AG04449 (cell line): ENCODE measurements at places on chromosomes 3 and 15.

- no peak for DNase-seq
These were observed 747 bp downstream of the MYL3 start for GRCh38 chr3:46862369-46863025.

DNA sequence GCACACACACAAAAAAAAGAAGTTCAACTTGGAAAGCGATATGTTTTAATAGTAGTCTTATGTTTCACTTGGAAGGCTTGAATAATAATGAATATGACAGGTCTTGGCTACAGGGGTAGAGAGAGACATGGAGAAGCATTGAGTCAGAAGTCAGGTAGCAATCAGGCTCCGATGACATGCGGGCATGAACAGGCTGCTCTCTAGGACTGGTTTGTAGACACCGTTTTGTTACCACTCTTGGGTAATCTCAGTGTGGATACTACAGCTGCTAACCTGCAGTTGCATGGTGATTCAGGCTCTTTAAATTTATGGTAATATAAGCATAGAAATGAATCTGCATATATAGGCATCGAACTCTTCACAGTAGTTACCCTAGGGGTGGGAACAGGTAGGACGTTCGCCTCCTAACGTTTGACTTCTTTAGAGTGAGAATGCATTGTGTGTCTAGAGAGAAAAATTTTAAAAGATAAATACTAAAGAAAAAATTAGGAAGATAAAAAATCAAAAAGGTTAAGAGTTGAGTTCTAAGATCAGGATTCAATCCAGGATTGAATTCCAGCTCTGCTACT is 241.6 kb upstream of the KBTBD8 start:
- DNase-seq, result no peak

GRCh38 chr3:130529486-130530215 is 12.7 kb downstream of the COL6A6 start:
- no peak for DNase-seq

DNA sequence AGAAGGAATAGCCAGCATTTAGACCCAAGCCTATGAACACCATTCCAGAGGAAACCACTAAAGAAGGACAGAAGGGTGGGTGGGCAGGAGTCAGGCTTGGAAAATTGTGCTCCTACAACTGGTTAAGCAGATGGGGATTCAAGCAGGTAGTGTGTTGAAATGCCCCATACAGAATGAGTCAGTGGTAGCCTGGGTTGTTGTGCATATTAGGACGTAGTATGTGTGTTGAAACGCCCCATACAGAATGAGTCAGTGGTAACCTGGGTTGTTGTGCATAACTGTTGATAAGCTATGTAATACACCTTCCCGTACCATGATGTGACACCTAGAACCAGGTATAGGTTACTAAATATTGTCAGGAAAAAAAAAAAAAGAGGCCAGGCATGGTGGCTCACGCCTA is 34.0 kb downstream of the MINDY4B start:
- DNase-seq, result no peak

- no peak for DNase-seq
These were observed 331.7 kb downstream of the MAGI1 start for GRCh38 chr3:65706776-65707568.

DNA sequence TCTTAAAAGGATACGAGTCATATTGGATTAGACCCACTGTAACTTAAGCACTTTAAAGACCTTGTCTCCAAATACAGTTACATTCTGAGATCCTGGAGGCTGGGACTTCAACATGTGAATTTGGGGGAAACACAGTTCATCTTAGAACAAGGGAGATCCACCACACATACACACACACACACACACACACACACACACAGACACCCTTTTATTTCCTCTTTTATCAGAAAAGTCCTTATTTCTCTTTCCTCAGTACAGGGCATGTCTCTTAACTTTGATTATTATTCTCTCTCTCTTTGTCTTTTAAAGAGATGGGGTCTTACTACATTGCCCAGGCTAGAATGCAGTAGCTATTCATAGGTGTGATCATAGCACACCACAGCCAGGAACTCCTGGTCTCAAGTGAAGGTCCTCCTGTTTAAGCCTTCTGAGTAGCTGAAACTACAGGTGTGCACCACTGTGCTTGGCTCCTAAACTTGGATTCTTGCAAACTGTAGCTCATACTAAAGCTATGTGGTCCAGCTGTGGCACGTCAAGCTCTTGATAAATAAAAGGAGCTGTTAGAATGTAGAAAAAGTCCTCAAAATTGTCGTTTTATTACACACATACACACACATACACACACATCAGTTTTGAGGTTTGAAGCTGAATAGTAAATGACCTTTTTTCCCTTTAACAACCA is 7.4 kb downstream of the GOLM2 start:
- no peak for DNase-seq

- no peak for DNase-seq
These were observed 25.3 kb downstream of the ZBBX start for GRCh38 chr3:167354751-167355150.

DNA sequence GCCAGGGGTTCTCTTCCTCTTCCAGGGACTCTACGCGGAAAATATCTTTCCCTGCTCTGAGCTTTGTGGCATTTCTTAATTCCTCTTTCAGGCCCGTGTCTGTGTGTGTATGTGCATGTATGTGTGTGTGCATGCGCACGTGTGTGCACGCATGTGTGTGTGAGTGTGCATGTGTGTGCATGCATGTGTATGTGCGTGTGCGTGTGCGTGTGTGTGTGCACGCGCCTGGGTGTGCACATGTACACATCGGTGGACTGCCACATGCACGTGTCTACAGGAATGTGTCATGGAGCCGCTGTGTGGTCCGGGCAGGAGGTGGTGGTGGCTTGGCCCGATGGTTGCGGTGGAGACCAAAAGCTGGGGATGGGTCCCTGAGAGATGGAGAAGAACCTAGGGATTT is 133.0 kb downstream of the FBLN2 start:
- no peak for DNase-seq

DNA sequence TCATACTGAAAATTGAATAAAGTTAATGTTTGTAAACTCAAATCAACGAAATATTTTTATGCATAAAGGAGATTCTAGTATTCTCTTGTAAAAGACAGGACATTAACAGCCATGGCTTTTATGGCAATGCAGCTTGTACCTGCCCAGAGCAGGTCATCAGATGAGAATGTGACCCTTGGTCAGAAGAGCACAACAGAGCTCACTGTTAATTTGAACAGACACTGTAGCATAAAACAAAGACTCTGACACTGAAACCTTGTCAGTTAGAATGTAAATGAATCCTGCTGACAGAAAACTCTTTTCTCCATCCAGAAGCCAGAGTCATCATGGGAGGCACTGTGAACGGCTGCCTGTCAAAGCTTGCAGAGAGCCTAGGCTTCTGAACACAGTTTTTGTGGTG is 410.6 kb downstream of the RAP2B start:
- no peak for DNase-seq

DNA sequence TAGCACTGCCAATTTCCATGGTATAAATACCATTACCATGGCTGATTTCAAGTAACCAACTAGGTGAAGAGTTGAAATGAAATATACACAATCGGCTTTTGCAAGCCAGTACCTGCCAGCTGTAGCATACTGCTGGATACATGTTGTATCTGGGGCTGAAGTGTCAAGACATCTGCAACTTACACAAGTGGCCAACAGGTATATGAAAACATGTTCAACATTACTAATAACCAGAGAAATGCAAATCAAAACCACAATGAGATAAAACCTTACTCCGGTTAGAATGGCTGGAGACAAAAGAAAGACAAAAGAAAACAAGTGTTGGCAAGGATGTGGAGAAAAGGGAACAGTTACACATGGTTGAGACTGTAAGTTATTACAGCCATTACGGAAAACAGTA is 11.6 kb downstream of the ATOSA start:
- DNase-seq, result no peak

GRCh38 chr15:55334997-55335396 is 16.0 kb downstream of the PIGB start:
- DNase-seq, result no peak

- no peak for DNase-seq
These were observed 26.9 kb downstream of the ABTB1 start for GRCh38 chr3:127699416-127700300.

GRCh38 chr3:31013843-31014242 is 119.4 kb upstream of the GADL1 start:
- no peak for DNase-seq

DNA sequence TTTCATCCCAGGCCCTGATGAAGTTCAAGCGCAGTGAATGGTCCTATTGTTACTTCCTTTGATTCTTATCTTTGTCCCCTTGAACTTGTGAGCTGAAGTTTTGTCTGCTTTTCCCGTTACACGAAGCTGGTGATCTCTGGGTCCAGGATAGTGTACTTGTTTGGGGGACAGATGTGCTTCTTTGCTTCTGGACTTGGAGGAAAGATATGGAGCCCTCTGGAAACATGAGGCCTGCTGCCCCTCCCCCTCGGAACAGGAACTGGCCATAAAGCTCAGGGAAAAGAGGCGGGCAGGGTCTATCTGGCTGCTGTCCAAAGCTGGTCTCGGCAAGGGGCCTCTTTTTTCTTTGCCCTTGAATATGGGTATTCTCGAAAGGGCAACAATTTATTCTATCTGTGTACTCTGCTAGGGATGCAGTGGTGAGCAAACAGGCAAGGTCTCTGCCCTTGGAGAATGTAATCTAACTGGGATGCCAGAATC is 47.6 kb downstream of the IDH2 start:
- no peak for DNase-seq

DNA sequence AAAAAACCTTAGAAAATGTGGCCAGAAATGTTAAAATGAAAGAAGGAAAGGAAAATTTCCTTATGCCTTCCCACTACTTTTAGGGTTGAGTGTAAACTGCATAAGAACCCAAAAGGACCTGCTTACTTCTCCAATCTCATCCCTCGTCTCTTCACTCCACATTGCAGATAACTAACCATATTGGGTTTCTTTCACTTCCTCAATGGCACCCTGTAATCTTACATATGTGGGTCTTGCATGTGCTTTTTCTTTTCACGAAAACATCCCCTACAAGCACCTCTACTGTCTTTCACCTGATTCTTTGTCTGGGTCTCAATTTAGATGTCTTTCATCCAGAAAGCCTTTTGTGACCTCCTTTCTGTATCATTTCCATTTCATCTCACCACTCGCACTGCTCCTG is 23.1 kb downstream of the EOMES start:
- DNase-seq, result no peak

- no peak for DNase-seq
These were observed 45.4 kb upstream of the PARL start for GRCh38 chr3:183930086-183930485.

DNA sequence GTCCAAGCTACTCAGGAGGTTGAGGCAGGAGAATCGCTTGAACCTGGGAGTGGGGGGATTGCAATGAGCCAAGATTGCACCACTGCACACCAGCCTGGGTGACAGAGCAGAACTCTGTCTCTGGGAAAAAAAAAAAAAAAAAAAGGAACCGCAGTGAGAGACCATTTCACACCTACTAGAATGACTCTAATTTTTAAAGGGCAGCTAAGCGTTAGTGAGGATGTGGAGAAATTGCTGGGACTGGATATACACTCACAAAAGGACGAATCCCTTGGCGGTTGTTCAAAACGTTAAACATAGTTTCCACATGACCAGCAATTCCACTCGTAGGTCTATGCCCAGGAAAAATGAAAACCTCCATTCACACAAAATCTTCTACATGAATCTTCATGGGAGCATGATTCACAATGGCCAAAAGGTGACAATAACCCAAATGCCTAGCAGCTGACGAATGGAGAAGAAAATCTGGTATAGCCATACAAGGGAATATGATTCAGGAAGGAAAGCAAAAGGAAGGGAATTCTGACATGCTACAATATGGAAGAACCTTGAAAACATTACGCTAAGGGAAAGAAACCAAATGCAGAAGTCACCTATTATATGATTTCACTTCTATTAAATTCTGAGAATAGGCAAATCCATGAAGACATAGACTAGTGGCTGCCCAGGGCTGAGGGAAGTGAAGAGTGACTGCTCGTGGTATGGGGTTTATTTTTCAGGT is 127.0 kb downstream of the CHSY1 start:
- DNase-seq, result peak; percentile 77

GRCh38 chr3:176359211-176359610 is 838.1 kb downstream of the TBL1XR1 start:
- no peak for DNase-seq

- no peak for DNase-seq
These were observed 55.1 kb downstream of the DNAJB8 start for GRCh38 chr3:128411574-128412064.

- no peak for DNase-seq
These were observed 48.2 kb upstream of the SELENOK start for GRCh38 chr3:53939813-53940212.

GRCh38 chr3:143122608-143123352 is 3.2 kb downstream of the CHST2 start:
- no peak for DNase-seq

DNA sequence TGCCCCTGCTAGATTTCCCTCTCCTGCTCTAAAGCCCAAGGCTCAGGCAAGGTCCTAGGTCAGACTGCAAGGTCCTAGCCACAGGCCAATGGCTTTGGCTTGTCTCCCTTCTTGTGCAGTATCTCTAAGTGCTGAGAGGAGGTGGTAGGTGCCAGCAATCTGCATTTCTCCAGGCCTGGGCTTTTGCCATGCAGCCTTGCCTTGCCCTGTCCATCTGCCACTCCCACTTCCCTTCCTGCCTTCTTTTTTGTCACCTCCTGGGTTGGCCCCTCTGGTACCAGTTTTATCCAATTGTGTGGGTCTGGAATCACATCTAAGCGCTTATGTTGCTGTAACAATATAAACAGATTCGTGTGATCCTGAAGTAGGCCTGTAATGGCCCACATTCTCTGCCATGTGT is 109.9 kb downstream of the MYRIP start:
- DNase-seq, result no peak

DNA sequence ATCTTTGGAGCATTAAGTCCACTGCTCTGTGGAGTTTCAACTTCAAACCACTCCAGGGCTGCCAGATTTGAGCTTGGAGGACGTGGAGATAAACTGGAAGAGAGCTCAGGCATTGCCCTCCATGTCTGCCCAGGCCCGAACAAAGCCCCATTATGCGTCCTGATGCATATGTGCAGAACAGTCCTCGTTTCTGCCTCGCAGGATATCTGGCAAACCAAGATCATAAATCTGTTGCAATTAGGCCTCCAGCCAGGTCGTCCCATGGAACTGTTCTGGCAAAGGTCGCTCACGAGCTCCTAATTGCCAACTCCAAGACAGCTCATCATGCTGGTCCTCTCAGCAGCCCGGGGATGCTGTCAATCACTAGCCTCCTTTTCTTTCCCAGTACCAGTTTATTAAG is 91.2 kb downstream of the SEMA5B start:
- DNase-seq, result no peak

DNA sequence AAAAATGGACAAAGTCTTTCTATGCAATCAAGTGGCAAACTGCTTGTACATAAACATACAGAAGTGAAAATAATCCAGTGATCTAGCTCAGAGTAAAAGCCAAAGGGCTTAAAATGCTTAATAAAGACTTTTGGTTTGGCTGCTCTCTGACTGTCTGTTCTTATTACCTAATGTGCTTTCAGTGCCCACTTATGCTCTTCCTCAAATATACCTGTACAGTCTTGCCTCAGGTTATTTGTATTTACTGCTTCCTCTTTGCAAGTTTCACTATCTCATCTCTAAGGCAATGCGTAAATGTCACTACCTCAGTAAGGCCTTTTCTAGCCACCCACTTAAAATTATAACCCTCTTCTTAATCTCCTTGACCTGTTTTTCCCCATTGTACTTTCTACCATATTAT is 171.8 kb downstream of the EPHA6 start:
- no peak for DNase-seq
